ENCODE measurements at places on chromosomes 12 and 14. TPM values are rescaled to one million over a fixed set of nuclear protein-coding genes. Genes with fewer than 3 reads are reported as not detected.

DNA sequence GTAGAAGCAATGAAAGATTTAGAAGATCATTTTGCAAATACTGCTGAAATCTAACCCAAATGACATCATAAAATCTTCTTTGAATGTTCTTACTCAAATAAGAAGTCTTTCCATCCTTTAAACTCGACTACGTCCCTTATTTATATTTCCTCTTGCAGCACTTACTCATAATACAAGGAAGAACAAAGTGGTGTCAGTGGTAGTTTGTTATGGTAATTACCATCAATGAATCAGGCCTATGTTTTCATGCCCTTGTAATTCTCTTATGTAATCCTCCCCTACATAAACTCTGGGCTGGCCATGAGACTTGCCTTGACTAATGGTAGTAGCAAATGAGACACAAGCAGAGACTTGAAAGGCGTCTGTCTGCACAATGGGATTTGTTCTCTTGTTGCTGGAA lies 17.0 kb downstream of the EEA1 start:
- no peak for DNase-seq

DNA sequence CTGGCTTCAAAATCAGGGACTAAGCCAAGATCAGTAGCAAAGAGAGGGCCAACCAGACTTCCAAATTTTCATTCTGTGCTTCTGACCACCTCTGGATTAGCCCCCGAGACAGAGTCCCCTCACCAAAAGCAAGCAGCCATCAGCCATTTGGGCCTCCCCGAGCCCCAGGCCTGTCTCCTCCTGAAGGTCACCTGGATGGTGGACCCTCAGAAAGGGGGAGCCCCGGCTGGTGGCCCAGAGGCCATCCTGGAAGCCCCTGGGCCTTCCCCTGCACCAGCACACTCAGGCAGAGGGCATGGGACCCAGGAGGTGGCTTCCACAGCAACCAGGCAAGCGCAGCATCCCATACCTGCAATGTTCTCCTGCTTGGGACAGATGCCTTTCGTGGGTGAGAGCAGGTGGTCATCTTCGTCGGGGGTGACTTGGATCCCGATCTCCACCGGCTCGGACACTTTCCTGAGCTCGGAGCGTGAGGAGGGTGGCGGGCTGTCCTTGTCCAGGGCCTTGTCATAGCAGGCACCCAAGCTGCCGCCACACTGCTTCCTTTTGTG lies 14.8 kb downstream of the BCL11B start:
- DNase-seq: no peak

- DNase-seq: no peak
Observed at GRCh38 chr12:26688344-26688904, 144.6 kb downstream of the ITPR2 start.

GRCh38 chr12:53219292-53219955 lies 12.4 kb upstream of the ITGB7 start:
- no peak for DNase-seq

Gene LMBR1L
- 17.7 TPM for total RNA-seq

DNA sequence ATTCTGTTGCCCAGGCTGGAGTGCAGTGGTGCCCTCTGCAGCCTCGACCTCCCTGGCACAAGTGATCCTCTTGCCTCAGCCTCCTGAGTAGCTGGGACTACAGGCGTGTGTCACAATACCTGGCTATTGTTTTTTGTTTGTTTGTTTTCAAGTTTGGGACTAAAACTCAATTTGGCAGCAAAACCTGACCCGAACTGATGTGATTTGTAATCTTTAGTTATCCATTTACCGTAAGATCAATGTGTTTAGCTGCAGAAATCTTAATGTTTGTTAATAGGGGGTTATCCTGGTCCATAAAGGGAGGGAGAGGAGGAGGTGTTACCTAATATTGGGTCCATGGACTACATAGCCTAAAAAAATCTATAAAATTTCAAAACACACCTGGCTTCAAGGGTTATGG lies 738 bp upstream of the C1S start:
- DNase-seq: peak; percentile 69

Gene KRT3
- total RNA-seq: not detected

DNA sequence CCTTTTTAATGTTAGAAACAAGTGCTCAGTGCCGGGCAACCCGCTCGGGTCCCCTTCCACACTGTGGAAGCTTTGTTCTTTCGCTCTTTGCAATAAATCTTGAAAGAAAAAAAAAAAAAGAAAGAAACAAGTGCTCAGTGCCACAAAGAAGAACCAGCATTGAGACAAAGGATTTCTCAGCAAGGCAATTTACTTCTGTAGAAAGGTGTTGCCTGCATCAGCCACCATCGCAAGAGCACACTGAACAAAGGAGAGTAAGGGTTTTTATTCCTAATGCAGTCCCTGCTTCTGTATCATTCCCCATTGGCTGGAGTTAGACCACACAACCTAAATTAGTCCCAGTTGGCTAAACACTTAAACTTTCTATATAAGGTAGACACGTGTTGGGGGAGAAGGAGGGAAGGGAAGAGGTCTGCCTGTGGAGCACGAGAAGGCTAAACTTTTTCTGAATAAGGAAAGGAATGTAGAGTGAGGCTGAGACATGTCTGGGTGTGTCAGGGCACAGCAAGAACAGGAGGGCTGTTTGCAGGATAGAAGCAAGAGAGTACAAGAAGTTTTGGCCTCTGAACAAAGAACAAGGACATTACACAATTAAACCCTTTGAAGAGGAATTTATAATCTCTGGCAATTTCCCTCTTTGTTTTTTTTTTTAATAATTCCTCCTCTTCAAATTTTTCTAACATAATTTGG lies 21.4 kb downstream of the KLRF2 start:
- DNase-seq: no peak

GRCh38 chr14:91300283-91300895 lies 55.9 kb upstream of the GPR68 start:
- no peak for DNase-seq

DNA sequence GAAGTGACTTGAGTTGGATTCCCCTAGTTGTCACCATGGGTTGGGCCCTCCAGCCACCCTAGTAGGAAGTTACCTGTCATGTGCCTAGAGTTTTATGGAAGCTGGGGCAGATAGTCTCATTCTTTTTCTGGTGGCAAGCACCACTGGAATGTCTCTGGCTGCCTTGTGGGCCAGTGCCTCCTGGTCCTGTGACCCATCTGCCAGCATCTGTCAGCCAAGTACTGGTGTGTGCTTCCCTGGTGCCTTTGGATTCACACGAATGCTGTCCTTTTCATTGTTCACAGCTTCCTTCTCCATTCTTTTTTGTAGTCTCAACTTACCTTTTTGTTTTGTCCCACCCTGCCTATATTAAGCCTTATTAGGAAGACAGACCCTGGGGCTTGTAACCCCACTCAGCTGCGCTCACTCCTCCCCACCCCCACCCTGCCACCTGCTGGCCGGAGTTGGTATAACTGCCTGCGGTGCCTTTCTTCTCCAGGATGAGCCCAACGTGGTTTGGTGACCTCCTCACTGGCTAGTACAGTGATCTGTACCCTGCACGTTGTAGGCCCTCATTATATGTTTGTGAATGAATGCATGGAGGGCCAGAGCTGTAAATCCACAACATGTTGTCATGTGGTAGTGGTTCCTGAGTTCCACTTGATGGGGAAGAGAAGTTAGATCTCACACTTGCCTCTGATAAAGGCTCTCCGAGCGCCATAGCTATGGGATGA lies 125.7 kb downstream of the TSPAN9 start:
- DNase-seq: peak; percentile 58

DNA sequence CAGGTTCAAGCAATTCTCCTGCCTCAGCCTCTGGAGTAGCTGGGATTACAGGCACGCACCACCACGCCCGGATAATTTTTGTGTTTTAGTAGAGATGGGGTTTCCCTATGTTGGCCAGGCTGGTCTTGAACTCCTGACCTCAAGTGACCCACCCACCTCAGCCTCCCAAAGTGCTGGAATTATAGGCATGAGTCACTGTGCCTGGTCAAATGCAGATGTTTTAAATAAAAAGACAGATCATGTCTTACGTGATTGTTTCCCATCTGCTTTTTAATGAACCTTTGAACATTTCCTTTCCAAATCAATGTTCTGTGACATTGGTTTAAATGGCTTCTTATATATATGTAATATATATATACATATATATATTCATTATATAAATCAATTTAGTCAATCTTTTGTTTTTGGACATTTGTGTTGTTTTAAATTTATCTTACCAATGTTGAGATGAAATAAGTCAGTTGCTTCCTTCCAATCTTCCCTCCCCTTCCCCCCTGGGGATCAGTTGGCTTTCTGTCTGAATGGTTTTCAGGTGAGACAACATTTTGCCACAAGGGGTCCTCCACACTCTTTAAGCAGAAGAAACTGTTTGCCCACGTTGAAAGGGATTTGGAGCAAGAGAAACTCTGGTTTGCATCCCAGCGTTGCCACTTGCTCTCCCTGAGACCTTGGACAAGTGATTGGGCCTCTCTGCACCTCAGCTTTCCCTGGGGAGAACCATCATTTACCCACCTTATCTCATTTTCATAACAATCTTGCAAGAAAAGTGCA lies 47.6 kb upstream of the RBM19 start:
- no peak for DNase-seq

Gene SDSL
- 93.0 TPM for total RNA-seq

DNA sequence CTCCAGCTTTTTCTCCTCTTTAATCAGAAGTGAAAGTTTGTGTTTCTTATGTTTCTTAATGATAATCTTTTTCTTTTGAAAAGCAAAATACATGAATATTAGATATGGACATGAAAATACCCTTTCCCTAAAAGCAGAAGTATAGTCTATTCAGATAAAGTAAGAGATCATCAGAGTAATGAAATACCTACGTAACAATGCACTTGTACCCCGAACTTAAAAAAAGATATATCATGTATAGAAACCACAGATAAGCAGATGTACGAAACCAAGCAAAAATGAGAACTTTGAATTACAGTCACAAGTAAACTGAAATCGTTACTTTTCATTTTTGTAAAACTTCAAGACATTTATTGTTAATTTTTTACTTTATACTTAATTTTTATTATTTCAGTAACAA lies 1.5 kb upstream of the GPR65 start:
- no peak for DNase-seq

GRCh38 chr14:80768646-80769045 lies 172.9 kb downstream of the CEP128 start:
- DNase-seq: no peak

Gene KLRG1
- total RNA-seq: 1.9 TPM

- DNase-seq: no peak
Observed at GRCh38 chr14:76810525-76810924, 2.2 kb downstream of the ANGEL1 start.

Gene FSCB
- not detected for total RNA-seq

Gene ADCY4
- total RNA-seq: 5.5 TPM

GRCh38 chr12:82688596-82688995 lies 1.9 kb downstream of the TMTC2 start:
- DNase-seq: no peak

GRCh38 chr14:36767603-36768281 lies 106.1 kb downstream of the PAX9 start:
- DNase-seq: no peak

Measured in left lobe of liver (tissue), 2 donors.